ENCODE measurements at places on chromosomes 12 and 14. TPM values are rescaled to one million over a fixed set of nuclear protein-coding genes. Genes with fewer than 3 reads are reported as not detected.
A peak's percentile ranks its signal among the peaks of the same experiment; 100 is the strongest.

- H3K4me3 ChIP-seq: peak overlapping the region; percentile 73
- peaks cover 7% of the 10 kb centered on the region for H3K4me1 ChIP-seq
- no peaks in the 10 kb centered on the region for H3K36me3 ChIP-seq
These were observed 833 bp upstream of the BHLHE41 start for GRCh38 chr12:26125400-26126339.

Gene JAG2
- 39.7 TPM for polyA plus RNA-seq

DNA sequence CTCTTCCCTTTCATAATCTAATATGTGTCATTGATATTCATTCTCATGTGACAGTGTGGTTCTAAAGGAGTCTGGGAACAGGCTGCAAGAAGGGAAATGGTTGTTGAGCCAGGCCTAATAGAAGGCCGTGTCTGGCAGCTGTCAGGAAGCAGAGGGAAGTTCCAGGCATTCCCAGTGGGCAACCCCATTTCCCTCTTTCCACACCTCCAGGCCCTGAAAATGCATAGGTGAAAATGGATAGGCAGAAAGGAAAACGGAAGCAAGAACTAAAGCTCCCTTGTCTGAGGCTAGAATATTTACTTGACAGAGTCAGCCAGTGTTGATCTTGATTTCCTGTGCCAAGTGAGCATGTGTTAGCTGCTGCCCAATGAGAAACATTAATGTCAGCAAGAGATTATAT is 97.7 kb downstream of the PPM1A start:
- H3K36me3 ChIP-seq: no peaks in the 10 kb centered on the region
- no peaks in the 10 kb centered on the region for H3K4me1 ChIP-seq
- peaks cover 13% of the 10 kb centered on the region for H3K27me3 ChIP-seq
- no peak overlapping the region for H3K27ac ChIP-seq
- DNase-seq: no peak

Gene RACGAP1
- polyA plus RNA-seq: 42.7 TPM

- peak overlapping the region; percentile 40 for H3K4me3 ChIP-seq
- no peak for DNase-seq
- no peak overlapping the region for H3K27ac ChIP-seq
- no peaks in the 10 kb centered on the region for H3K36me3 ChIP-seq
- peaks cover 31% of the 10 kb centered on the region for H3K4me1 ChIP-seq
- peaks cover 85% of the 10 kb centered on the region for H3K27me3 ChIP-seq
These were observed 2.0 kb downstream of the PTHLH start for GRCh38 chr12:27970401-27971120.

Gene LRP6
- polyA plus RNA-seq: 21.5 TPM
